Coronary artery (tissue), 2 donors: ENCODE measurements at places on chromosomes 3 and 15.

DNA sequence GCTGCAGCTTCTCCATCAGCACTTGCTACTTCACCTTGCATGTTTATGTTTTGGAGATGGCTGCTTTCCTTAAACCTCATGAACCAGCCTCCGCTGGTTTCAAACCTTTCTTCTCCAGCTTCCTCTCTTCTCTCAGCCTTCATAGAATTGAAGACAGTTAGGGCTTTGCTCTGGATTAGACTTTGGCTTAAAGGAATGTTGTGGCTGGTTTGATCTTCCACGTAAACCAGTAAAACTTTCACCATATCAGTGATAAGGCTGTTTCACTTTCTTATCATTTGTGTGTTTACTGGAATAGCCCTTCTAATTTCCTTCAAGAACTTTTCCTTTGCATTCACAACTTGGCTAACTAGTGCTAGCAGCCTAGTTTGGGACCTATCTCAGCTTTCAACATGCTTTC, 11.7 kb upstream of the GNAT1 start:
- no peak for DNase-seq

- no peak for DNase-seq
Measured at GRCh38 chr3:14146381-14147065, 21.7 kb downstream of the TMEM43 start.

DNA sequence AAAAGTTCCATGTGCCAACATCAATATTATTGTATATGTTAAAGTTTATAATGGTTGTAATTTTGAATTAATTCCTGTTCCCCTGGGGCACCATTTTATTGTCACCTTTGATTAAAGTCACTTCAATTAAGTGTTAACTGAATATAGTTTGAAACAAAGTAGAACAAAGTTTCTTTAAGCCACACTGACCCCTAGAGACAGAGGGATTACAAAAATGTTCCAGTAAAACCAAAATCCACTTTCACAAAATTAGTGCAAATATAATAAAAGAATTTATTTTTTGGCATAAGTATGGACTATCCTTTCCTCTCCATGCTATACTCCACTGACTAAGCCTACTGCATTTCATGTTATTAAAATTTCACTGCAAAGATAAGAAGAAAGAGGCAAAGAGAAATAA, 123.9 kb downstream of the ZMAT3 start:
- DNase-seq: no peak

- no peak for DNase-seq
Measured at GRCh38 chr3:118110211-118110610, 924.4 kb downstream of the IGSF11 start.

GRCh38 chr3:30778933-30779332, 115.5 kb downstream of the GADL1 start:
- no peak for DNase-seq

DNA sequence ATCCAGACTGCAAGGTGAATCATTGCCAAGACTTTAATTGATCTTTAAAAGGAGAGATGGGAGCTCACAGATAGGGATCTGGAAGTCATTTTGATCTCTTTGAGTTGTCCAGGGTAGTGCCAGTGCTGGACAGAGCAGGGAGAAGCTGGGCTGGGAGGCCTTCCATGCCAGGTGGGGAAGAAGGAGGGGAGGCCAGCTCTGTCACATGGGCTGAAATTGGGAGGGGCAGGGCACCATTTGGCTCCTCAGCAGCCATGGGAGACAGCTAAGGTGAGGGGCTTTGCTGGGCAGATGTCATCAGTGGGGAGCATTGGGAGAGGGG, 23.4 kb downstream of the SMAD6 start:
- no peak for DNase-seq

DNA sequence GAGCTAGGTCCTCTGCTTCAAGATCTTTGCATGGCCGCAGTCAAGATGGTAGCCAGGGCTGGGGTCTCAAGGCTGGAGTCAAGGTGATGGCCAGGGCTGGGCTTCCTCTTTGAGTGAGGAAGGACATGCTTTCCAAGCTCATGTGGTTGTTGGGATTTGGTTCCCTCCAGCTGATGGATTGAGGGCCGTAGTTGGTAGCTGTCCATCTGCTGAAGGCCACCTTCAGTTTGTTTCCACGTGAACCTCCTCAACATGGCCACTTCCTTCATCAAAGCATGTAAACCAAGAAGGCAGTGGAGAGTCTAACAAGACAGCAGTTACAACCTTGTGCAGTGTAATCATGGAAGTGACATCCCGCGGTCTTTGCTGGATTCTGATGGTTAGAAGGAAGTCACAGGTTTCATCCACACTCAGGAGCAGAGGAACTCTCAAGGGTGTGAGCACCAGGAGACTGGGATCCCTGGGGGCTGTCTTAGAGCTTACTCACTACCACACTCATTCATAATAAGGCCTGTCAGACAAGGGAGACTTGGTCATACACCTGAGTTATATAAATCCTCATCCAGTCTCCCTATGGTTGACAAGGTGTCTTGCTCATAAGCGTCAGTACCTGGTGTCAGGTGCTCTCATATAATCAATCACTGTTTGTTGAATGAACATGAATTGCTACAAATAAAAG, 42.1 kb downstream of the ABHD5 start:
- DNase-seq: no peak

- peak; percentile 40 for DNase-seq
Measured at GRCh38 chr15:80560601-80561400, 134.3 kb upstream of the ABHD17C start.

DNA sequence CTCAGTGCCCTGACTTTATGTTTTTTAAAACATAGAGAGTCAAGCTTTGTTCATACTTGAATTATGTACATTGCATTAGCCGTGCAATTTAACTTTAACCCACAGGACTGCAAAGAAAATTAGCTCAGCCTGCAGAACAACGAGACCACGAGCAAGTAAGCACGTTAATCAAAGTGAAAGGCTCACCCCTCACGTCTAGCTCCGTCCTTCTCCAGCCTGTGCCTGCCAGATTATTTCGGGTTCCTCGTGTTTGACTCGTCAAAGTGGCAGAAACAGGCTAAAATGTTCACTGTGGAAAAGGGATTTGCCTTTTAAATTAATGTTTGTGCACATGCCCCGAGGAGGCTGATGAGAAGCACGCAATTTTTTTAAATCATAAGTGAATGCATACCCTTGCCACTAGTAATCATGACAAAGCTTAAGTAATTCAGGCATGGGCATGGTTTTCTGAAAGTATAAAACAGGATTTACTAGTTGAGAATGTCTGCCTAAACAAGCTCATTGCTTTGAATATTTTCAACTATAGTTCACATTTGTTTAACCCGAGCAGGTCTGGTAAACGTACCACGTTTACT, 15.3 kb downstream of the ZBTB38 start:
- DNase-seq: no peak

GRCh38 chr15:69253156-69253555, 45.6 kb upstream of the PAQR5 start:
- no peak for DNase-seq
